Purkinje cell (primary cell): ENCODE measurements at places on chromosomes 3 and 15. TPM values are rescaled to one million over a fixed set of nuclear protein-coding genes. Genes with fewer than 3 reads are reported as not detected.

COL6A5 gene
- polyA plus RNA-seq = not detected in 2 replicates

C3orf20 gene
- not detected in 2 replicates for polyA plus RNA-seq

MYD88 gene
- not detected in 2 replicates for polyA plus RNA-seq

BAHD1 gene
- 0.38 and 0.83 TPM in 2 replicates for polyA plus RNA-seq

C3orf49 gene
- polyA plus RNA-seq = 1.2 TPM in 1 of 2 replicates, not detected in the other

STRC gene
- 0.69 and 1.5 TPM in 2 replicates for polyA plus RNA-seq

CD200 gene
- polyA plus RNA-seq = 27.4 and 59.0 TPM in 2 replicates
